NCI-H1436 treated with DMSO at 0.1 percent for 48 hours (cell line): ENCODE measurements at places on chromosomes 5 and 9.

GRCh38 chr5:76525956-76526355 lies 97.2 kb downstream of the F2RL2 start:
- no peak for DNase-seq

- DNase-seq = no peak
Observed at GRCh38 chr5:93513298-93513697, 67.7 kb downstream of the NR2F1-AS1 start.

- DNase-seq = no peak
Observed at GRCh38 chr5:77391240-77391765, 100.8 kb downstream of the WDR41 start.

GRCh38 chr5:171242521-171242920 lies 66.5 kb upstream of the TLX3 start:
- no peak for DNase-seq

- no peak for DNase-seq
Observed at GRCh38 chr5:169914766-169915165, 65.5 kb downstream of the INSYN2B start.

GRCh38 chr9:79104951-79105350 lies 466.8 kb upstream of the TLE4 start:
- no peak for DNase-seq

GRCh38 chr5:54656261-54656728 lies 138.7 kb downstream of the SNX18 start:
- DNase-seq = no peak

DNA sequence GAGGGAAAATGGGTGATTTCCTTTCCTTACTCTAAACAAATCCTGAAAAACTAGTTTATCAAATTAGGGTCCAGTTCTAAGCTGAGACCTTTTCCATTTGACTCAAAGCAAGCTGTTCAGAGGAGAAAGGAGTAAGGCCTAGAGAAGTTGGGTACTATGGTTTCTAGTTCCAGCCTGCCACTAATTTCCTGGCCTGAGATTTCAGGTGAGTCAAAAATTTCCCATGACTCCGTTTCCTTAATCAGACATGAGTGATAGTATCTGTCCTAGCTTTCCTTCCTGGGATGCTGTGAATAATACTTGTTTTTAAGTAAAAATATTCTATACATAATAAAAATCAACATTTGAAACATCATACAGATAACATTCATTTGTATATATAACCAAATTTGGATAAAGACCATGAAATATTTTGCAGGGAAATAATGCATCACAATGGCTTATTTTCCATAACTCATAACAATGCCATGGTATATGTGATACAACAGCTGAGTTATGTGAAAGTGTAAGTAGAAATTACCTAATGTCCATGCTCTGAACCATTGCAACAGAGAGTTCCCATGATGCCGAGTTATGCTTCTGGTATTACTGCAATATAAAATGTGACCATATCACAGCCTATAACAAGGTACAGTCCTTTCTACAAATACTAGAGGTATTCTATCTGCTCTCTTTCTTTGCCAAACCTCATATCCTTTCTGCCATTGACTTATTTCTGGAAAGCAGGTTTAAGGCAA lies 142.7 kb downstream of the MLLT3 start:
- no peak for DNase-seq

DNA sequence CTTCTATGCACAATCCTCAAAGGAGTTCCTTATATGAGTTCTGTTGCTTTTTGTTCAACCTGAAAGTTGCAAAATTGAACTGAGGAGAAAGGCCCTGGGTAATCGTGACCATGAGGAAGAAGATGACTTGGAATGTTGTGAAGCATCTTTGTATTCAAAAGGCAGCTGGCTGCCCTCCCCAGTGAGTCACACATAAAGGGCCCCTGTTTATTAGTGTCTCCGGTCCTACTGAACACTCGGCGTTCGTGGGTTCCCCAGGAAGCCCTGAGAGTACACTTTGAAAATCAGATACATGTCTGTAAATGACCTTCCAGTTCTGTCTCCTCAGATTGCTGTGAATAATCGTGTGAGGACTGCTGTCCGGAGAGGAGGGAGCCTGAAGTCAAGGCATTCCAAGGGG lies 73.6 kb downstream of the C9orf153 start:
- no peak for DNase-seq

DNA sequence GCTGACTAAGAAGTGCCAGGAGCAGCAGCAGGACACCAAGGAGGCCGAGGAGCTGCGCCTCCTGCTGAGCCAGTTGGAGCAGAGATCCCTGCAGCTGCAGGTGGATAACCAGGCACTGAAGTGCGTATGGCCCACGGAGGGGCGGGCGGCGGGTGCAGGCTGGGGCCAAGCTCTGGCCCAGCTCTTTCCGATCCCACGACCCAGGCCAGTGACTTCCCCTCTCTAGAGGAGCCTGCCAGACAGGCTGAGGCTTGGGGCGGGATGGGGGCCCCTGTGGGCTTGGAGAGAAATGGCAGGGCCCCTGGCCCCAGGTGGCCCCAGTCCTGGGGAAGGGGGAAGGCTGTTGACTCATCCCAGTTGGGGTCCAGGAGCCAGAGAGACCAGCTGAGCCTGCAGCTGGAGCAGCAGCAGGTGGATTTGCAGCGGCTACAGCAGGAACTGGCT lies 3.6 kb downstream of the PTRH1 start:
- DNase-seq = no peak

- DNase-seq = no peak
Observed at GRCh38 chr5:167233507-167234220, 1057.8 kb upstream of the WWC1 start.

- no peak for DNase-seq
Observed at GRCh38 chr9:4062966-4063365, 236.9 kb downstream of the GLIS3 start.

- no peak for DNase-seq
Observed at GRCh38 chr5:147617711-147618350, 108.0 kb upstream of the DPYSL3 start.
